ENCODE measurements at places on chromosomes 4 and X.

- DNase-seq = no peak
These were observed 46.7 kb downstream of the ZNF827 start for GRCh38 chr4:145891958-145892357.

- DNase-seq = no peak
These were observed 224.6 kb downstream of the IL15 start for GRCh38 chr4:141860974-141861373.

GRCh38 chr4:89064848-89065247 lies 7.9 kb upstream of the FAM13A start:
- no peak for DNase-seq

DNA sequence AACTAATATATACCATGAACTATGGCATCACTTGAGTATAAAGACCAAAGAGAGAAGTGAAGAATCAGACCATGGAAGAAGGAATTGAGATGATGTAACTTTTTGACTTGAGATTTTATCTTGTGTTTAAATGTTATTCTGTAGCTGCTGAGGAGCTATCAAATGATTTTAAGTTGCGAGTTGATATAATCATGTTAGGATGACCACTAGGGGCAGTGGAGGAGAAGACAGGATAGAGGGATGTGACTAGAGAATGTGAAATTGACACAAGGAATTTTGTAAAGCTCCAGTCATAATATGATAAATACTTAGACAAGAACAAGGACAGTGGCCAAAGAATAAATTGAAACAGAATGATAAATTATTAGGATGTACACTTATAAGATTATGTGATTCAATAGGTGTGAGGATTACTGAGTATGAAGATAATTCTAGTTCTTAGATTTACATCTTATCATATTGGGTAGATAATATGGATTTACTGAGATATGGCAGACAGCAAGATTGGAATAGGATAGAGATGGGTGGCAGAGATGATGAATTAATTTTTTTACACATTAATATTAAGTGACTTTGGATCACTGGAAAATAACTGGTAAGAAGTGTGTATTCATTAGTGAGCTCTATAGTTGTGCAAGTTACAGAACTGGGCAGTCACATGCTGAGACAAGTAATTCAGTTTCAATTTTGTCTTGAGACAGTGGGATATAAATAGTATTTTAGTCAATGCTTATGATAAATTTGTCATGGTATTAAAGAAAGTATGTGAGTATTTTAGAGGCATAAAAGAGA lies 816.0 kb upstream of the PCDH10 start:
- DNase-seq = no peak

GRCh38 chr4:3085948-3086670 lies 11.6 kb downstream of the HTT start:
- DNase-seq = no peak

GRCh38 chr4:118930255-118930654 lies 41.6 kb downstream of the SYNPO2 start:
- DNase-seq = no peak

DNA sequence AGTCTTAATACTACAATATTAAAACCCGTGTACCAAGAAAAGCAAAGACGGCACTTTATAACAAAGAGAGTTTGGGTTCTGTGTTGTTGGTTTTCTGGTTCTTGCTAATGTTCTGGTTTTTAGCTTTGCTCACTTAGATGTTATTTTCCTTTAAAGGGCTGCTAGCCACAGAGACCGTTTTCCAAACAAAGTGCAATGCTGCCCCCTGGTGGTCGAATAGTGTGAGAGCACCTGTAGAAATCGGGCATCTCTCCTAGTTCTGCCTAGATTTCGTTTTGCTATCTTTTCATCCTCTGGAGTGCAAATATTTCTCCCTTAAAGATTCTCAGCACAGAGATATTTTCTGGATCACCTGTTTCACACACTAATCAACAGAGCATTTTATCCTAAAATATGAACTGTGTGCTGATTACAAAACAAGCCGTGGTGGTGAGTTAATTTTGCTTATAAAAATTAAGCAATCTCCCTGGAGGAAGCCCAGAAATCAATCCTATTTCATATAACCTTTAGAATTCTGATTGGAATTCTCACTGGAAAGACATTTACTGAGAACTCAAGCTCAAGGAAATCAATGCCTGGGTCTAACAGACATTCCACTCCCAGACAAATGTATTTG lies 334.5 kb upstream of the NOCT start:
- DNase-seq = peak; percentile 69

- no peak for DNase-seq
These were observed 29.8 kb upstream of the SH3D19 start for GRCh38 chr4:151355155-151355554.

DNA sequence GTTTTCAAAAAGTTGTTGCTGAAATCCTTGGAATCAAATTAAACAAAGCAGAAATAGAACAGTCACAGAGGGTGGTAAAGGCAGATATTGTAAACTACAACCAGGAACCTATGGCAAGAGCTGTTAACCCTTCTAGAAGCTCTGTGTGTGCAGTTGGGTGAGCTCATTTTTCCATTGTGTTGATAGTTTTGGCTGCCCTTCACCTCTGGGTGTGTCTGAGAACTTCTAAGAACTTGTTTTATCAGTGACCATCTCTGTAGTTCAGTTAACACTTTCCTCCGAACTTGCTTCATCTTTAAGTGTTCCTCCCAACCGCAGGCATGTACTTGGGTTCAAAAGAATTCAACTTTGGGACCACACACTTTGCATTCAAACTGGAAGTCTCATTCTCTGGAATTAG lies 32.7 kb downstream of the RBMX start:
- no peak for DNase-seq

DNA sequence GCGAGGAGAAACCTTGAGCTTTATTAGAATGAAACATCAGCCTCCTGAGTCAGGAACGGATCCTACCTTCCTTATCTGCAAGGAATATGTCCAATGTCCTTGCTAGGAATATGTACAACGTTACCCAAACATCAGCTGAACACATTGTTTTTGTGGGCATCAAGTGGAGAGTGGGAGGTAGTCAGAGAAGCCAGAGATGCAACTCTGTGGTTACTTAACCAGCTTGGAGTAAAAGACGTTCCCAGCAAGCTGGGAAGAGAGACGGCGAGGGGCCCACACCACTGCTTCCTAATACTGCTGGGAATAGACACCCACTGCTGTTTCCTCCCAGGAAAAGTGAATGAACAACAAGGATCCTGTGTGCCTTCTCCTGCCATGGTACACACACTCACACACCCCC lies 74.4 kb upstream of the PLAC1 start:
- DNase-seq = no peak

DNA sequence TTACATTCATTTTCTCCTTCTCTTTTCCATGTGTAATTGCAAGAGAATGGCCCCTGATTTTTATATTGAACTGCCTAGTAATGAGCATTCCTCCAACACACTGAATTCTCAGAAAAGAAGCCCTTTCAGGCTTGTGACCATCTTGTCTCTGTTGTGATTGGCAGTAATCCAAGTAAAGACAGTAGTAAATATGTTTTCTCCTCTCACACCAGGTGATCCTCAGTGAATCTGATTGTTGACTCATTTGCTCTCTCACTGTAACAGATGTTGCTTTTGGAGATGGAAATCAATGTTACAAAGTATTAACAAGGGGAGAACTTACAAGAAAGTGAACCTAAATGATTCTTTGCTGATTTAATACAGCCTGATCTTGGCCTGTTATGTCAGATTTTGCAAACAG lies 271.0 kb downstream of the AFF2 start:
- no peak for DNase-seq

- DNase-seq = no peak
These were observed 5.2 kb downstream of the CXCL1 start for GRCh38 chr4:73874386-73874785.

DNA sequence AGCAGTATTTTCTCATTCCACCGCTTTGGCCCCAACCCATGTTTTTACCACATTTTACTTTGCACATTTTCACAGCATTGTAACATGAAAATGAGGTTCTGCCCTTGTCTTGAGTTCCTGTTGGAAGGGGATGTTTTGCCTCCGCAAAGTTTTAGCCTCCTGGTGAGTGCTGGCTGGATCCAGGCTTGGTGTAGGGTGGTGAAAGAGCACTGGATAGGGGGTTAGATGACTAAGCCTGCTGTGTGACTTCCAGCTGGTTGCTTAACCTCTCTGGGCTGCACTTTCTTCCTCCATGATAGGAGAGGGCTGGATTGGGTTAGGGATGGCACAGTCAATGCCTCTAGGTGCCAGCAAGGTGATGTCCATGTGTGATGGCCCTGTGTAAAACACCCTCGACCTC lies 28.9 kb downstream of the CYTL1 start:
- no peak for DNase-seq

- no peak for DNase-seq
These were observed 28.6 kb upstream of the OGT start for GRCh38 chrX:71504346-71504745.

DNA sequence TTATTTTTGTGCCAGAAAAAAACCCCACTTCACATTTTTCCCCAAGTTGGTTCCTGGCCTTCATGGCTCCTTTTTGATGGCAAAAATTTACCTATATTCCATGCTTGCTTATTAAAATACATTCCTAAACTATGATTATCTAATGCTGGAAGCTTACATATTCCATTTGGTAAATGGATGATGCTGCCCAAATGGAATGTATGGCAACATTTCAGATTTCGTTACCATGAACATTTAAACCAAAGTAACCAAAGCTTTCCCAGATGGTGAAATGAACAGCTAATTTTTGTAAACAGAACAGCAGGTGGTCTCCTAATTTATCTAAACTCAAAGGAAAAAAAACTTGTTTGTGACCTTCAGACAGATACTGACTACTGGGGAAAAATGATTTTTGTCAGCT lies 110.8 kb upstream of the TEX13A start:
- no peak for DNase-seq

DNA sequence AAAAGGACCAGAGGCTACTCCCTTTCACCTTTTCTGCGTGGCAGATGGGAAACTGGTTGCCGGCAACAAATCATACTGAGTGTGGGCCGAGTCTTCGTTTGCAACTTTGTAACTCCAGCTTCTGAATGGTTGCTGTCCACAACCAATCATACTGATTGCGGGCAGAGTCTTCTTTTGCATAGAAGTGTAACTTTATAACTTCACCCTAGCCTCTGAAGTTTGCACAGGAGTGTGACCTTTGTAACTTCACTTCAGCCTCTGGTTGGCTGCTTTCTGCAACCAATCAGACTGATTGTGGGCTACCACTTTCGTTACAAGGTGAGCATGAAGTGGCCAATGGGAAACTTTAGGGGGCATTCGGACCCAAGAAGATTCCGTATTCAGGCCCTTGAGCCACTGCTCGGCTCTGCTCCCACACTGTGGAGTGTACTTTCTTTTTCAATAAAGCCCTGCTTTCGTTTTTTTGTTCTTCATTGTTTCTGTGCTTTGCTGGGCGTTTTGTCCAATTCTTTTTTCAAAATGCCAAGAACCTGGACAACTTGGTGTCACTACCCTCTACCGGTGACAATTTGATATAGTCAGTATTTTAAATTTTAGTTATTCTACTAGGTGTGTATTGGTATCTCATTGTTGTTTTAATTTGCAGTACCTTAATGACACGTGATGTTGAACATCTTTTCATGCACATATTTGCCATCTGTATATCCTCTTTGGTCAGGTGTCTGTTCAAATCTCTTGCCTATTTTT lies 9.0 kb upstream of the PAGE5 start:
- no peak for DNase-seq

GRCh38 chrX:47093248-47093647 lies 15.0 kb downstream of the RGN start:
- no peak for DNase-seq

- DNase-seq = no peak
These were observed 17.7 kb upstream of the GRIPAP1 start for GRCh38 chrX:49019599-49020249.

- no peak for DNase-seq
These were observed 13.5 kb downstream of the TIMP1 start for GRCh38 chrX:47595716-47596251.

DNA sequence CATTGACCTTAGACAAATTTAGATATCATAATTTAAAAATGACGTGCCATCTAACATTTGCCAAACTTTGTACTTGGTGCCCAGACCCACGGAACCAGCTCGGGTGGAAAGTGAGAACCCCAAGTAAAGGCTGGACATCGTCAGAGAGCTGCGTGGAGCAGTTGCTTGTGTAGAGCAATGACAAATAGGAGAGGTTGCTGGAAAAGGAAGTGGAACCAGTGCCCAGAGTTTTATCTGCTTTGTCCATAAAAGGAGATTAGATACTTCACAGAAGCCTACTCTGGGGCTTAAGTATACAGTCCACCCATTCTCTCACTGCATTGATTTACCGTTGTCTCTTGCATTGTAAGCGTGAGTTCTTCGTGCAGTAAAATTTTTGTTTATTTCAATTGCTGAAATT lies 5.4 kb upstream of the TBC1D1 start:
- DNase-seq = no peak

GRCh38 chrX:3549411-3549911 lies 164.0 kb downstream of the PRKX start:
- no peak for DNase-seq

- DNase-seq = no peak
These were observed 2.4 kb downstream of the NKX1-1 start for GRCh38 chr4:1403591-1404572.

DNA sequence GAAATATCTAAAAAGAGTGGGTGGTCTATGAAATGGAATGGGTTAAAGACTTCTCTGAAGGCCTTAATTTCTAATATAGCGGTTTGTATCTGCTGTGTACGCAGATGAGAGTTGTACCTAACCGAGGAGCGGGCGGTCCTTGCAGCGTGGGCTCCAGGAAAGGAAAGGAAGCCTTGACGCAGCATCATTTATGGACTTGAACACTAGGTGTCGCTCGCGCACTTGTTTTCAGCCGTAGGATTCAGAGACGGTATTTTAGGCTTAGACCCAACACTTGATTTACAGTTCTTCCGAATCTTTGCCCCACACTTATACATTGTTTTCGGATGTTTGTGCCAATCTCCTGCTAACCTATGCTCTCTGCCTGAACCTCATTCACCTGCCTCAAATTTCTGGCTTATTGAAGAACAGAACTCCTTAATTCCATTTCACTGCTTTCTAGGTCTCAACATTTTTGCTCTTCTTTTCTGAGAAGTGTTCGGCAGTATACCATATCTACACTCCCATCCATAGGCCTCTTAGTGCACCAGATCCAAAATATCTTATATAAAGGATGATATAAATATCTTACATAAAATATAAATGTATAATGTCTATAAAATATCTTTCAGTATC lies 48.9 kb upstream of the AADAT start:
- DNase-seq = peak; percentile 65

- no peak for DNase-seq
These were observed 51.1 kb downstream of the RWDD4 start for GRCh38 chr4:183607894-183608293.

Measured in stimulated activated CD4-positive, alpha-beta T cell treated with anti-CD3 and anti-CD28 coated beads, Interleukin-4, amount 100 ng/mL, for 1 hour (primary cell).